ENCODE measurements at places on chromosomes 12 and 14. TPM values are rescaled to one million over a fixed set of nuclear protein-coding genes. Genes with fewer than 3 reads are reported as not detected.

DNA sequence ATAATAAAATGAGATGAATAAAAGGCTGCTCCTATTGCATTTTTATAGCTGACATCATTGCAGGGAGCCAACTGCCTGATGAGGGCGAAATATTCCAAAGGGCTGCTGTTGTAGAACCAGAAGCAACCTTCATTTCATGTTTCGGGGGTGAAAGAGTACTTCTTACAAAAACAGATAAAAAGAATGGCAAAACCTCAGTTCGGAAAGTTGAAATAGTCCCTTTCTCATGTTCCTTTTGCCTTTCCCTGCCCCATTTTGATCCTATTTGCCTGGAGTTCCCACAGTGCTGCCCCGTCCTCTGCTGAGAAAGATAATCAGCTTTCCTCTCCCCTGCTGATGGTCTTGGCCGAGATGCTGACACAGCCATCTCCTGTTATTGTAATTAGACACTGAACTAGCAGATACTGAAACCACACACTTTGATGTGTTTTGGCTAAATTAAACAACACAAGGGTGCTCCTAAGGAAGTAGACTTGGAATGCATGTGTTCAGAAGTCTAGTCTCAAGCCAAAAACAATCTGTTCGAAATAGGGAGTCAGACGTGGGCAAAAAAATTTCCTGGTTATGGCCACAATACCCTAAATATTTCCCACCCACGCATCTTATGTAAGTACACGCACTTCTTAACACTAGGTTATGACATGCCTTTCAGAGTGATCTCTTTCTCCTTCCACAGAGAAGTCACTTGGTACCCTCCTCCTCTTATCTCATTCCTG, 117.2 kb downstream of the PPM1H start:
- DNase-seq = peak; percentile 78

- peak; percentile 85 for DNase-seq
Observed at GRCh38 chr12:94621662-94622359, 28.5 kb downstream of the TMCC3 start.

DNA sequence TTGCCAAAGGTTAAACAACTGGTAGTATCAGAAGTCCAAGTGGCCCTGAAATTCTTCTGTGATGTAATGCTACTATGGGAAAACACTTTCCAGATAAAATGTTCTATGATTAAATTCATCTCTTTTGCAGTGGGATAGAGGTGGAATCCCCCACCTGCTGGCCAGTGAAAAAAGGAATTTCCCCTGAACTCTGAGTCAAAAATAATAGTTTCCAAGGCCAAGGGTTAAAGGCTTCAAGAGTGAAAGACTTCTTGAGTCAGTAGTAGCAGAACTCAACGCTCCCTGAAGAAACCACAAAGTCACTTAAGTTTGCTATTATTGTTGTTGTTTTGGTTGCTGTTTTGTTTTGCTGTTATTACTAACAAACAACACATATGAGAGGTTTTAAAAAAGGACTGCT, 330.8 kb downstream of the SOX5 start:
- no peak for DNase-seq

DNA sequence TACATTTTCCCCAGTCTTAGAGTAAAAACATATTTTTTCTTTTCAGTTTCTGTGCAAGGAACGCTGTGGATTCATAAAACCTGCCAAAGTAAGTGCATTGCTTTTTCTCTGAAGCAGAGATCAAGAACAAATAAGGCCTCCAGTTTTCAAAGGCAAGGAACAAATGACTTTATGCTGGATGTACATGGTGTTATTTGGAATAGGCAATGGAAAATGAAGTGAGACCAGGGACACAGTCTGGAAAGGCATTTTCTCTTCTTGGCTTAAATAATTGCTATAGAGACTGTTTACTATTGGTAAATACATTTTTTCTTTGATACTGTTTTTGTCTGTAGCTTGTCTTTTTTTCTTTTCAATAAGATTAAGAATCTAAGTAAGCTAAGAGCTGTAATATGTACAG, 725.9 kb upstream of the MDGA2 start:
- no peak for DNase-seq

Gene MYO1H
- not detected for total RNA-seq

All from M059J (cell line).